Islet precursor cell (in vitro differentiated cells): ENCODE measurements at places on chromosomes 12 and 14.
A peak's percentile ranks its signal among the peaks of the same experiment; 100 is the strongest.

GRCh38 chr14:53767566-53767965, 189.1 kb downstream of the BMP4 start:
- no peak for DNase-seq

- DNase-seq: no peak
Observed at GRCh38 chr12:59668674-59669073, 72.8 kb downstream of the SLC16A7 start.

GRCh38 chr14:78455896-78456435, 285.8 kb downstream of the NRXN3 start:
- no peak for DNase-seq

GRCh38 chr12:19624491-19624890, 185.2 kb downstream of the AEBP2 start:
- DNase-seq: peak; percentile 92

- DNase-seq: no peak
Observed at GRCh38 chr12:131799828-131800593, 28.2 kb upstream of the MMP17 start.

- no peak for DNase-seq
Observed at GRCh38 chr12:39935839-39936238, 170.0 kb downstream of the SLC2A13 start.

- no peak for DNase-seq
Observed at GRCh38 chr14:99860219-99860618, 67.0 kb downstream of the EML1 start.

DNA sequence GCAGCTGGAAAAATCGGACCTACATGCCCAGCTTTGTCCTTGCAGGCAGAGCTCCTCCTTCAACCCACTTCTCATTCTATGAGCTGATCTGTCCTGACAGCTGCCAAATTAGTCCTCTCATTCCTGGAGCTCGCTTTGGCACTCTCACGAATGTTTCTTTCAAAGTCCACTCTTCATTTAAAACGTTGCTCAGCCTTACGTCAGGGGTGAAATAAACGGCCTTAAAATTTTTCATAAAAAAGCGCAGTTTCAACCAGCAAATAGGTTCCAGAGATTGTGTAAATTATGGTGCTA, 120.9 kb upstream of the HIF1A start:
- DNase-seq: no peak

- no peak for DNase-seq
Observed at GRCh38 chr12:22624548-22624869, 462 bp upstream of the ETNK1 start.

DNA sequence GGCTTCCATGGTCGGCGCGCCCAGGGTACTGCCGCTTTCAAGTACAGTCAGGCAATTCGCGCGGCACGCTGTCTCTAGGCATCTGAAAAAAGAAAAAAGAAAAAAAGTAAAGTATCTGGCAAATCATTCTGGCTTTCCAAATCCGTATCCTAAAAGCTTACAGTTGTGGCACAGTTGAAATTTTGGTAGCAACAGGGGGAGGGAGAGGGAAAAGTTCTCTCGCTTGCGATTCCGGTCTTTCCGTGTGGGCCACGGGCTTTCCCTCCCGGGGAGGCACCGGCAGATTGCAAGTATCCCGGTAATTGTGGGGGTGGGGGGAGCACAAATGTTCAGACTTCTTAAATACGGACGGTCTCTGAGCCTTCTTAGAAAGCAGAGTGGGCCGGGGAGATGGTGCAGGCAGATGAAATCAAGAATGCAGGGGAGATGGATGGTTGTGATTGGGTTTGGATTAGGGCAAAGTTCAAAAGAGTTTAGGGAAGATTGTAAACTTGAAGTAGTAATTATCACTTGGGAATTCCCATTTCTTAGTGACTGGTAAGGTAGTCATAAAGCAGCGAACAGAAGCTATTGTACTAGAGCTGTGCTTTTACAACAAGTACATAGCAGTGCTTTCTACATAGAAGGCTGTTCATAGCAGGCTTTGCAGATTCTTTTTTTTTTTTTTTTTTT, 1.2 kb downstream of the SOCS2 start:
- peak; percentile 67 for DNase-seq

- DNase-seq: no peak
Observed at GRCh38 chr14:65492266-65492665, 79.7 kb downstream of the FUT8 start.

DNA sequence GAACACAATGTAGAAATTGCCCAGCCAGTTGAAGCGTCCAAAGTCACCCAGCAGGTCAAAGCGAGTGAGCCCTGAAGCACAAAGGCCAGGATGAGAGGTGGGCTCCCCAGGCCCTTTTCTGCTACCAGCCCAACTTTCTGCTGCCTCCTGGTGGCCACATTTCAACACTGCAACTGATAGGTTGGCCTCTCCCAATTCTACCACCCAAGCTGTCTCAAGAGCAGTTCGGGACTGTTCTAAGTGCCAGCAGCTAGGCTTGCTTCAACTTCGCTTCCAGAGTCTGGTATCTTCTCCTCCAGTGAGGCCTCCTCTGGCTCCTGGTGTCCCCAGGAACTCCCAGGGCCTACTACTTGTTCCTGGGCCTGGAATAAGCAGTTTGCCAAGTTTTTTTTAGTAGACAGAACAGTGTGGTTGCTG, 3.4 kb upstream of the DHH start:
- DNase-seq: peak; percentile 90

- no peak for DNase-seq
Observed at GRCh38 chr14:69183735-69184134, 7.6 kb upstream of the EXD2 start.

DNA sequence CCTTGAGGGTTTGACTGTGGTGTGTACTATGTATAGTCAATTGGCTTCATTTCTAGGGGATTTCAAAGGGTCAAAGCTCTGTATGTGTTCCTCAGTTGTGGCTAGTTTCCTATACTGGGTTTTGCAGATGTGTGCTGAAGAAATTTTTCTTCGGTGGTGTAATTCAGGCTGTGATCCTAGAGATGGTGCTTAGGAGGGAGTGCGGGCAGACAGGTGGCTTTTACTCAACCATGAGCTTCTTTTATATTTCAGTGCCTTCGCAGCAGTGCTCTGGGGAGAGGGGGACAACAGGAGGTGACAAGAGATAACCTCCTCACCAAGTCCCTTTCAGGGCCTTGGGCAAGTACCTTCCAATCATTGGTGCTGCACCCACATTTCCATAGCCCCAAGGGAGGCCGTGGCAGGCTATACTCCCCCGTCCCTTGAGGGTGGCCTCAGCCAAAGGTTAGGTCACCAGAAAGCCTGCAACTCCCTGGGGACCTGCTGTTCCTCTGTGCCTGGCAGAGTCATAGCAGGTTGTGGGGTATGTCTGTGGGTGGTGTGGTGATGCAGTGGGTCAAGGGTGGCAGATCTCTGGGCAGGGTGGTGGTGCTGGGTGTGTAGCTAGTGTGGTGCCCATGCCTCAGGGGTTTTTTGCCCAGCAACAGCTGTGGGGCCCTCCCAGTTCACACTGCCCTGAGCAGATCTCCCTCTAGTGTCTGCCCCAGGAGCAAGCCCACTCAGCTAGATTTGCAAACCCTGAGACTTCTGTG, 37.0 kb upstream of the TMX1 start:
- DNase-seq: no peak

- DNase-seq: peak; percentile 47
Observed at GRCh38 chr14:105046891-105047282, 18.3 kb downstream of the GPR132 start.

- DNase-seq: no peak
Observed at GRCh38 chr12:24584032-24584675, 364.7 kb downstream of the BCAT1 start.

- DNase-seq: peak; percentile 55
Observed at GRCh38 chr12:1934831-1935230, 16.4 kb upstream of the CACNA2D4 start.

- peak; percentile 58 for DNase-seq
Observed at GRCh38 chr14:81169711-81170103, 51.1 kb downstream of the GTF2A1 start.

DNA sequence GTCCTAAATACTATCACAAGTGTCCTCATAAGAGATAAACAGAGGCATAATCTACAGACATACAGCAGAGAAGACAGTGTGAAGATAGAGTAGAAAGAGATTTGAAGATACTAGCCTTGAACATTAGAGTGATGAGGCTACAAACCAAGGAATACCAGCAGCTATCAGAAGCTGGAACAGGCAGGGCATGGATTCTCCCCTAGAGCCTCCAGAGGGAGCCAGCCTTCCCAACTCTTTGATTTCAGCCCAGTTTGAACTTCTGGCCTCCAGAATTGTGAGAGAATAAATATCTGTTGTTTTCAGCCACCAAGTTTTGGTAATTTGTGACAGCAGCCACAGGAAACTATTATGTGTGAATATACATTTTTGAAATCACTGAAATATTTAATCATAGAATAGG, 47.2 kb downstream of the CCDC91 start:
- peak; percentile 63 for DNase-seq

- no peak for DNase-seq
Observed at GRCh38 chr12:13197032-13197431, 506 bp downstream of the EMP1 start.

DNA sequence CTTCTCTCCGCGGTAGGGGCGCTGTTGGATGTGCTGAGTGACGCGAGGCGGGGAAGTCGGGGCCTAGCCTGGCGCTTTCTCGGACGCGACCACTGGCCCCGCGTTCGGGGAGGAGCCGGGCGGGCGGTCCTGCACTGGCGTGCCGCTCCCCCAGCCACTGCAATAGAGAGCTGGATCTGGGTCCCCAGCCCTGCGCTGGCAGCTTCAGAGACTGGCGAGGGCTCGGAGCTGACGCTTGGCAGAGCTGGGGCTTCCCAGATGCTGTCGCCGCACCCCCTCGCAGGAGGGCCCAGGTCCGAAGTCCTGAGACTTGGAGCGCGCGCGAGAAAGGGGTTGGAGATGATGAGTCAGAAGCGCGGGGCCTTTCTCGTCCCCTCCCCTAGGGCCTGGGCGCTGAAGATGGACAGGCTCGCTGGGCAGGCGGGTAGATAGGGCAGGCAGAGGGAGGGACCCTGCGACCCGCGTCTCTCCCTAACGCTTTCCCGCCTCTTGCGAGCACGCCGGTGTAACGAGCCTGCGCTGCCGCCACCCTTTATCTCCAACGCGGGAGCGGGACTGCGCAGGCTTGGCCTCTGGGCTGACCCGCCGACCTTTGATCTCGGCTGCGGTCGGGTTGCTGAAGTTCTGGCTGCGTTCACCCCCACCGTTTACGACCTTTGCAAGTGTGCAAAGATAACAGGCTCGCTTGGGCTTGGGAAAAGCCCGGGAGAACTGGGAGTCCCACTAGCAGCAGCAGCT, 3.0 kb downstream of the TMEM253 start:
- DNase-seq: peak; percentile 98

GRCh38 chr12:103928682-103929045, 1.5 kb upstream of the HSP90B1 start:
- DNase-seq: no peak

DNA sequence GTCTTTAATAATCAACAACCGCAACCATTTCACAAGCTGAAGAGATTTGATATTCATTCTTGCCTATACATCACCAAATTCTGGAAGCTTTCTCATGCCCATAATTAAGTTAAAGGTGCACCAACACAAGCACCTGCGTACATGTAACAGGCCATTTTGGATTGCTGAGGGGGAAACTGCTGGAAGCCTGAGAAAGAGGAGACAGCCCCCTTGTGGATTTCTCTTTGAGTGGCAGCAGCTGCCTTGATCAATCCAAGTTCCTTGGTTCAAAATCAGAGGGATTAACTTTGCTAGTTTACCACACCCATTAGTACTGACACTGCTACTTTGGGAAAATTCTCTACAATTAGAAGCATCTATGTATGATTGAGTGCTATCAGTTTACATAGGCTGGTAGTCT, 321.1 kb downstream of the NOVA1 start:
- DNase-seq: peak; percentile 68

DNA sequence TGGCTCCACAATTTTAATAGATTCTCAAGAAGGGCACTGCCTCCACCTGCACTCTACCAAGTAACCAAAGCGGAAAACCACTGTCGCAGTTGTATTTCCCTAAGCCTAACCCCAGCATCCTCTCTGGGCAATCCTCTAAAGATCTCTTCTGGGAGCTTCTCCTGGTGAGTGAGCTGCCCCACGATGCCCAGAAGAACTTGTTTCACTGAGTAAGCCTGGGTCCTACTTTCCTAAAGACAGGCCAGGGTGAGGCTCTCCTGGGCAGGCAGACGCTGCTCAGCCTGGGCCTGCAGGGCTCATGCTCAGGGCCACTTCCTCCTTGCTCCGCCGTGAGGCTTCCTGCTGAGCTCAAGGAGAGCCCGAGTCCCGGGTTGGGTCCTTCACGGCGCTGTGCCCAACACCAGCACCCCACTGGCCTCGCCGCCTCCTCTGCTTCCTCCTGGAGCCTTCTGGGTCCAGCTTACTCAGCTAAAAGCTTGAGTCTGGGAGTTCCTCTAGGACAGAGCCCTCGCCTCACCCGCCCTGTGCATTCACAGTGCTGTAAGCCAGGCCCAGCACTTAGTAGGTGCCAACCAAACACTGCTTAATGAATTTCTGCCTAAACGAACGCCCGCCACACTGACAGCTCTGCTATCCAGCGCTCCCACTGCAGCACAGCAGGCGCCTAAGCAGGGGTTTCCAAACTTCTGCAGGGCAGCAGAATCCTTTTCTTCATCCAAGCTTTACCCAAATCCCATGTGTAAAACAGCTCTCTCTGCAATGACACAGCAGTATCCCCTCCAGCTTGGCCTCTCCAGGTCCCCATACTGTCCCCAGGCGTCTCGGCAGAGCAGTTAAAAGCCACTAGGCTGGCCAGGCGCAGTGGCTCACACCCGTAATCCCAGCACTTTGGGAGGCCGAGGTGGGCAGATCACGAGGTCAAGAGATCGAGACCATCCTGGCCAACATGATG, 5.7 kb downstream of the RAB35 start:
- peak; percentile 74 for DNase-seq

DNA sequence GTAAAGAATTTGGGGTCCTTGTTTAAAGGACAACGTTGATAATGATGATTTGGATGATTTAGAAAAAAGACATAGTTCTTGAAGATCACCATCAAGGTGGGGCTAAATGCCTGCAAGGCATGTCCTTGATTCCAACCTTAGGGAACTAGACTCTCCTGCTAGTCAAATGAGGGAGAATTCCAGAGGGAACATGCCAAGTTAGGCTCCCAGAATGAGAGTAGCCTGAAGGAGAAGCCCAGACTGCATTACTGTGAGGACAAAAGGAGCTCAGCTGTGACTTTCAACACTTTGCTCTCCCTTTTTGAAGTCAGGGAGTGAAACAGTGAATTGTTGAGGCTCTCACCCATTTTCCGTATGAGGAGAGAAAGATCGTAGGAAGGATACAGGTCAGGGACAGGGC, 95.2 kb upstream of the TBX3 start:
- peak; percentile 64 for DNase-seq

GRCh38 chr14:77475432-77476115, 17.7 kb downstream of the AHSA1 start:
- peak; percentile 43 for DNase-seq
